SK-N-MC (cell line): ENCODE measurements at places on chromosomes 4 and X.
A peak's percentile ranks its signal among the peaks of the same experiment; 100 is the strongest.

DNA sequence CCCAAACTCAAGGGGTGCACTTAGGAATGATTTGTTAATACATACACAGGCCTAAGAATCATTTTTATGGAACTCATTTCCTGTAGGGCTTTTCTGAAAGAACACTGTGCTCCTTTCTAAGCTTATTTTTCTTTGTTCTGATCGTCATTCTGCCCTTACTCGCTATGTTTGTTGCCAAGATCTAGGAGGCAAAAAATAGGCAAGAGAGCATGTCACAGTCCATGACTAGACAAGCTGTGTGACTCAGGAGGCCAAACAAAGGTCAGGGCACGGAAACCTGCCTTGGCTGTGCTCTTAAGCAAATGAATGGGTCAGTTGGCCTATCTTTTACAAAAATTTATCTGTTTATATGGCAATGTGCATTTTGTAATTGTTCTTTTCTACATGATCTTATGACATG is 42.5 kb upstream of the C1GALT1C1 start:
- no peak for DNase-seq

GRCh38 chr4:47972181-47972580 is 44.3 kb downstream of the CNGA1 start:
- DNase-seq: no peak

DNA sequence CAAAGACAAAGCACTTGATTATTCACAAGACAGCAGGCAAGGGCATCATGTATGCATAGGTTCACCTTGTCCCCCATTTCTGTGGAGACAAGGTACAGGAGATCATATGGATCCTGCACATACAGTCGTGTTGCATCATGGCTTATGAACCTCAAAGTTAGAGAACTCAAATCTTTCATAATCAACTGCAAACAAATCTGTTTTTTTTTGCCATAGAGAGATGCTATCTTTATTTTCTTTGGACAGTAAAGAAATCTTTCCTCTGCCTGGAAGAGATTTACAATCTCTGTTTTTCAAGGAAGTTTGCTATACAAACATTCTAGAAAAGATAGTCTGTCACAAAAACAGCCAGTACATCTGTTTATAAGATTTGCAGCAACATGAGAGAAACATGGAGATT is 578.8 kb downstream of the ANKRD50 start:
- DNase-seq: no peak

- DNase-seq: no peak
These were observed 19.0 kb downstream of the ARSD start for GRCh38 chrX:2910109-2910508.

GRCh38 chr4:102809190-102809589 is 18.2 kb downstream of the UBE2D3 start:
- DNase-seq: no peak

DNA sequence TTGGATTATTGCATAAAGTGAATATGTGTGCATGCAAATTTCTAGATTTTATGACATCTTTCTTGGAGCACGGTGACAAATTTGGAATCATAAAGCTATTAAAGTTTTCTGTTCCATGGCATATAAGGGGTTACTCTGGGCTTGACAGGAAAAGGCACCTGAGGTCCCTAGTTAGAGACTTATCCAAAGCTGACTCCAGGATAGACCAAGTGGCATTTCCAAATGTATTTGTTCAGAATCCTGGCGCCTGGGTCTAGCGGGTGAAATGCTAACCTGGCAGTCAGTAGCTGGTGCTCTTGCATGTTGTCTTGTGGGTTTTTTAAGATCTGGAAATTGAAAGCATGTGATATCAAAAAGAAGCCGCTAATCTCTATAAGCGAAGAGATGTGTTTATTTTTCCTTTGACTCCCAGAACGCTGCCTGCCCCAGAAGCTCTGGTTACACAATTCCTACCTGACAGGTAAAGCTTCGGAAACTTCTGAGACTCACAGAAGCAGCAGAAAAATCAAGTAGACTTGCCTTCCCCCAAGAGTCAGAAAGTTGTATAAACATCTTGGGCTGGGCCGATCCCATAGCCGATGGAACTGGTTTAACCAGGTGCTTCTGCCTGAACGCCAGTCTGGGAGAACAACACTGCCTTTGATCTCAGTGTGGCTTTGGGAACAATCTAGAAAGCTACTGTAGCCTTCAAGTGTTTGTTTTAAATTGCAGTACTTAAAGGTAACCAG is 12.9 kb upstream of the ZCCHC4 start:
- no peak for DNase-seq

- DNase-seq: no peak
These were observed 6.8 kb upstream of the SLC25A6 start for GRCh38 chrX:1398431-1399340.

GRCh38 chr4:62495032-62495431 is 1294.9 kb downstream of the ADGRL3 start:
- DNase-seq: no peak

GRCh38 chr4:104677116-104677515 is 182.4 kb upstream of the CXXC4 start:
- DNase-seq: peak; percentile 22

- DNase-seq: no peak
These were observed 535.5 kb downstream of the MID1IP1 start for GRCh38 chrX:39336671-39337311.

DNA sequence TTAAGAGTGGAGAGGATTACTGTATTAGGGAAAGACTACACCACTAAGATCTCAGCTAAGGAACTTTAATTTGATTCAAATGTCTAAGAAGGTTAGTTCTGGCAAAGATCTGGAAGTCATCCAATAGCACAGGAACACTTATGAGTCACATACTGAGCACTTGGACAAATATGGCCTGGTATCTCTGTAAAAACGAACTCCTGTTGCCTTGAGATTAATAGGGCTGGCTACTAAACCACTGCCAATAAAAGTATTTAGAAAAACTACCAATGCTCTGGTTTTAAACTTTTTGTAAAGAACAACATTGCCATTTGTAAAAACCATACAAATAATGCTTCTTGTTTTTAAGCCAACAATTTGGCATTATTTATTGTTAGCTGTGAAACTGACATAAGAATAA is 70.5 kb downstream of the SEC24D start:
- DNase-seq: peak; percentile 55

- no peak for DNase-seq
These were observed 100.5 kb upstream of the GPR34 start for GRCh38 chrX:41588271-41588670.

DNA sequence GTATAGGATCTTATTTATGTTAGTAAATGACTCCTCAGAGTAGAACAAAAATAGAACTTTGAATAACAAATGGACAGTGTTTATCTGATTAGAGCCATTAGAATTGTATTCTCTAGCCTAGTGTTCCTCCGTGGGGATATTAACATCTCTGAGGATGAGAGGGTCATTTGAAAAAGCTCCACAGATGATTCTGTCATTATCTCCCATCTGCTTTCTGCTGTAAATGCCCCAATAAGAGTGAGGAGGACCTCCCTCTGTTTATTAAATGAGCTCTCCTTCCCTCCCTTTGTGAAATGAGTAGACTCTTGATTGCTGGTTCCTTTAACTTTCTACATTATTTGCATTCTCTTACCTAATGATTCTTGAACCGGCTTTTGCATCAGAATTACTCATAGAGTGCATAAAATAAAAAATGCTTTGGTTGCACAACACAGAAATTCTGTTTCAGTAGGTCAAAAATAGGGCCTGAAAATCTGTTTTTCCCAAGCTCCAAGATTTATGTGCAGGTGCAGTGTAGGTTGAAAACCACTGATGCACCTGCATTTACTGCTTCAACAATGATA is 18.0 kb downstream of the GC start:
- DNase-seq: no peak

- no peak for DNase-seq
These were observed 20.5 kb upstream of the CD40LG start for GRCh38 chrX:136627409-136627808.

DNA sequence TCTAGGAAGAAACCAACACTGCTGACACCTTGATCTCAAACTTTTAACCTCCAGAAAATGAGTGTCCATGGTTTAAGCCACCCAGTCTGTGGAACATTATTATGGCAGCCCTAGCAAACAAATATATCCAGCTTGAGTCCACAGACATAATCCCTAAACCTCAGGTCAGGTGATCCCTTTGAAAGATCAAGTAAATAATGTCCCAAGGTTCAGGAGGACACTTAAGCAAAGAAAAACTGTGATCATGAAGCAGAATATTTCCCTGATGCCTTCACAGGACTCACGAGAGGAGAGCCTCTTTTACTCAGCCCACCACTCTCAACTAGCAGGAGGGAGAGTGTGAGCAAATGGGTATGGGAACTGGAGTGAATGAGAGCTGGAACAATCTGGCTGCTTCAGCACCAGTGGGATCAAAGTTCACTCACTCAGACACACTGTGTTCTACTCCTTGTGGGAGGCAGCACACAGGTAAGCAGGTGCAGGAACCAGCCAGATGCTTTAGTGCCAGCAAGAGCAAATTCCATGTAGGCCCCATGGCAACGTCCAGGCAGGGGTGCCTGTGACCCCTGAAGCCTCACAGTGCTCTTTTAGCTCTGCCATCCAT is 608.4 kb downstream of the RAB28 start:
- no peak for DNase-seq

GRCh38 chrX:102840871-102841705 is 96.0 kb upstream of the RAB40AL start:
- DNase-seq: no peak

- DNase-seq: no peak
These were observed 11.8 kb downstream of the FAM184B start for GRCh38 chr4:17769406-17770174.

- no peak for DNase-seq
These were observed 3.1 kb downstream of the CT45A10 start for GRCh38 chrX:135890087-135890585.
